ENCODE measurements at places on chromosomes 3 and 15. TPM values are rescaled to one million over a fixed set of nuclear protein-coding genes. Genes with fewer than 3 reads are reported as not detected.

GRCh38 chr15:41927536-41927935 is 33.7 kb upstream of the SPTBN5 start:
- DNase-seq = peak; percentile 42

DNA sequence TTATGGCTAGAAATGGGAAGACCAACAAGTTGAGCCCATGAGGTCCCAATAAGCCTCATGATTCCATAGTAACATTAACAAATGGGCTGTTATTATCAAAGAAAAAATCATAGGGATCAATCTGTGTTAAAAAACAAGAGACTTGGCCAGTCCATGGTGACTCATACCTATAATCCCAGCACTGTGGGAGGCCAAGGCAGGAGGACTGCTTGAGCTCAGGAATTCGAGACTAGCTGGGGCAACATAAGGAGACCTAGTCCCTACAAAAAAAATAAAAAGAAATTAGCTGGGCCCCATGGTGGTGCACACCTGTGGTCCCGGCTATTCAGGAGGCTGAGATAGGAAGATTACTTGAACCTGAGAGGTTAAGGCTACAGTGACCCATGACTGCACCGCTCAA is 124.8 kb downstream of the DMXL2 start:
- no peak for DNase-seq

Gene RPL39L
- 46.2 TPM for total RNA-seq

Gene SCAMP5
- total RNA-seq = 43.7 TPM

DNA sequence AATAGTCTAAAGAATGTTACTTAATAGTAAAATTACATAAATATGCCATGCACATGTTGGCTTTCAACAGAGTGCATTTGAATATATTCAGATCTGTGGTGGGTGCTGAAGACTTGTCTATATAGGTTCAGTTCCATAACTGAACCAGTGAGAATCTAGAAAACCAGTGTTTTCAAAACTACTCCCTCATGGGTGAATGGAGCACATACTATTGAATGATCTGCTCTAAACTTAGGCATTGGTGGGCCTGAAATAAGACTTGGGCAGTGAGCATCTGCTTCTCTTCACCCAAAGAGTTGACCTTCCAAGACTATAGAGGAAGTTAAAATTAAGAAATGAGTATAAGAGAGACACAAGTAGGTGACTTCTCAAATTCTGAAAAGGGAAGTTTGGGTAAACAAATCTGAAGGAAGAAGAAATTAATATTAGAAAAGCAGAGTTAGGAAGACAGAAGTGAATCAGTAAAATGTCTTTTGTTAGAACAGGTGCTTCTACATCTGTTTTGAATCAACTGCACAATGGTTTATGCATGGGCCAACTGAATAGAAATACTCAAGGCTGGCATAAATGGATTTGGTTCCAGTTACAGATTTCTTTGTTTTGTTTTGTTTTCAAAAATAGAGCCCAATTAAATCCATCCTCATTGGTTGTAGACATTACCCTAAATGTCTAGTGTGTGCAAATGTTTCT is 19.3 kb downstream of the ALCAM start:
- DNase-seq = peak; percentile 47

Gene CNTN6
- total RNA-seq = not detected

Gene TYRO3
- total RNA-seq = 0.48 TPM

Gene C15orf39
- 50.2 TPM for total RNA-seq

Gene AP4E1
- total RNA-seq = 14.8 TPM

Gene EPHA6
- not detected for total RNA-seq

Gene CDHR4
- total RNA-seq = not detected

DNA sequence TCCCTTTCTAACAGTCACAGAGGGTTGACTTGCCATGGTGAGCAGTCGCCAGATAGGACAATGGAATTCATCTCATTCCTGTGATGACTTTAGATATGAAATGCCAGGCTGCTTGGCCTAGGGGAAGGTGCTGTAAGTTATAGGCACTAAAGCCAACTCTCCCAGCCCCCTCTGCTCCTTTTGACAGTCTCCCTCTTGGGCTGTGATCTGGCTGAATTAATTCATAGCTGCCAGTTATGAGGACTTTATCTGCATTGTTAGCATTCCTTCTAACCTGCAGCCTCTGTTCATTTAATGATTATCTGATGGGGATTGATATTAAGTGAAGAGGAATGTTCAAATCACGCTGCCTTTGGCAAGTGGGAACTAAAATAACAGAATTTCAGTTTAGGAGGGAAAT is 427.1 kb upstream of the RASGRP1 start:
- no peak for DNase-seq

Gene SKOR1
- 1.6 TPM for total RNA-seq

GRCh38 chr3:76965122-76965725 is 74.7 kb upstream of the ROBO2 start:
- no peak for DNase-seq

GRCh38 chr15:31803388-31803884 is 226.9 kb upstream of the CHRNA7 start:
- DNase-seq = no peak

GRCh38 chr3:126135071-126135405 is 45.3 kb downstream of the ALDH1L1 start:
- no peak for DNase-seq

GRCh38 chr3:47315069-47315647 is 32.4 kb downstream of the KLHL18 start:
- no peak for DNase-seq

- no peak for DNase-seq
Measured at GRCh38 chr3:125010393-125010792, 45.4 kb downstream of the HEG1 start.

Gene CD276
- total RNA-seq = not detected

GRCh38 chr15:101394654-101395053 is 94.9 kb downstream of the PCSK6 start:
- no peak for DNase-seq

Gene TNFSF10
- 6.8 TPM for total RNA-seq

- no peak for DNase-seq
Measured at GRCh38 chr3:185831195-185831594, 6.4 kb upstream of the IGF2BP2 start.
